Heart right ventricle (tissue), 16 donors: ENCODE measurements at places on chromosomes 12 and 14.

- no peak overlapping the region for H3K27ac ChIP-seq
- H3K4me3 ChIP-seq = no peak overlapping the region
- H3K36me3 ChIP-seq = no peaks in the 10 kb centered on the region
- no peaks in the 10 kb centered on the region for H3K4me1 ChIP-seq
Measured at GRCh38 chr14:97468220-97468619, 671.0 kb downstream of the VRK1 start.

- DNase-seq = no peak
- H3K27me3 ChIP-seq = no peaks in the 10 kb centered on the region
- no peaks in the 10 kb centered on the region for H3K36me3 ChIP-seq
- no peaks in the 10 kb centered on the region for H3K4me1 ChIP-seq
- H3K27ac ChIP-seq = no peak overlapping the region
Measured at GRCh38 chr14:41859336-41859735, 252.7 kb downstream of the LRFN5 start.

DNA sequence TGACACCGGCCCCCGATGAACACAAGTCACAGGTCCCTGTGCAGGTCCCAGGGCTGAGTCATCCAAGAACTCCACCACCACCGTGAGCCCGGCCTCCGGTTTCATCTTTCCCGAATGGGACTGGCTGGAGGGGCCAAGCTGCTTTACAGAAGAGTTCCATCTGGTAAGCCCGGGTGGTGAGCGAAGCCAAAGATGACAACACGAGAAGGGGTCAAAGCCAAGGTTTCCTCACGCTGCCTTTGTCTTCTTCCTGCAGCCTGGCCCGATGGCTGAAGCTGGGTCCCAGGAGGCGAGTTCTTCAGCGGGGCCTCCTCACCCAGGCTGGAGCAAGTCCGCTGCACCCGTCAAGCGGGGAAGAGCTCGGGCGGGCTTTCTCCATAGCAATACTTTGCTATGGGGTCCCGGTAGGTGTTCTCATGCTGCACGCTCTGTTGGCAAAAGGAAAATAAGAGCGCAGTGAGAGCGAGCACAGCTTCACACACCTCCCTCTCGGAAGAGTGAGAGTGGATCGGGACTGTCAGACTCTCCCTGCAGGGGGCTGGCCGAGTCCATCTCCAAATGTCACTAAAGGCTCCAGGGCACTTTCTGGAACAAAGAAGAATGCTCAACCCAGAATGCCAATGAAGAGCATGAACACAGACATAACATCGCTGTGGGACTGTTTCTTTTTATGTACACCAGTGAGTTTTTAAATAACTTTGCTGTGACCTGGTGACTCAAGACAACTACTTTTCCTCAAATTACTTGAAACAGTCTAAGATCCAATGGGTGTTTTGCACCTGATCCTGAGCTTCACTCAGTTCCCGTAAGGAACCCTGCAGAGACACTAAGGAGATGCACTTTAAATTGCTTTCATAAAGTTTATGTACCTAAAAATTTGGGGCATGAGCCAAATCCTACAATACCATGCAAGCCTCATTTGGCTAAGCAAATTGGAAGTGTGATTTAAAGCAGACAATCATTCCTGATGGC, 20.1 kb downstream of the SPRING1 start:
- peak overlapping the region; percentile 31 for H3K4me3 ChIP-seq
- H3K4me1 ChIP-seq = peaks cover 2% of the 10 kb centered on the region
- H3K36me3 ChIP-seq = no peaks in the 10 kb centered on the region
- peak; percentile 61 for DNase-seq
- no peaks in the 10 kb centered on the region for H3K27me3 ChIP-seq

GRCh38 chr14:45526715-45527549, 273.9 kb upstream of the MIS18BP1 start:
- H3K27ac ChIP-seq = no peak overlapping the region
- H3K36me3 ChIP-seq = no peaks in the 10 kb centered on the region
- no peak overlapping the region for H3K4me3 ChIP-seq
- no peaks in the 10 kb centered on the region for H3K27me3 ChIP-seq
- peak; percentile 9 for DNase-seq

DNA sequence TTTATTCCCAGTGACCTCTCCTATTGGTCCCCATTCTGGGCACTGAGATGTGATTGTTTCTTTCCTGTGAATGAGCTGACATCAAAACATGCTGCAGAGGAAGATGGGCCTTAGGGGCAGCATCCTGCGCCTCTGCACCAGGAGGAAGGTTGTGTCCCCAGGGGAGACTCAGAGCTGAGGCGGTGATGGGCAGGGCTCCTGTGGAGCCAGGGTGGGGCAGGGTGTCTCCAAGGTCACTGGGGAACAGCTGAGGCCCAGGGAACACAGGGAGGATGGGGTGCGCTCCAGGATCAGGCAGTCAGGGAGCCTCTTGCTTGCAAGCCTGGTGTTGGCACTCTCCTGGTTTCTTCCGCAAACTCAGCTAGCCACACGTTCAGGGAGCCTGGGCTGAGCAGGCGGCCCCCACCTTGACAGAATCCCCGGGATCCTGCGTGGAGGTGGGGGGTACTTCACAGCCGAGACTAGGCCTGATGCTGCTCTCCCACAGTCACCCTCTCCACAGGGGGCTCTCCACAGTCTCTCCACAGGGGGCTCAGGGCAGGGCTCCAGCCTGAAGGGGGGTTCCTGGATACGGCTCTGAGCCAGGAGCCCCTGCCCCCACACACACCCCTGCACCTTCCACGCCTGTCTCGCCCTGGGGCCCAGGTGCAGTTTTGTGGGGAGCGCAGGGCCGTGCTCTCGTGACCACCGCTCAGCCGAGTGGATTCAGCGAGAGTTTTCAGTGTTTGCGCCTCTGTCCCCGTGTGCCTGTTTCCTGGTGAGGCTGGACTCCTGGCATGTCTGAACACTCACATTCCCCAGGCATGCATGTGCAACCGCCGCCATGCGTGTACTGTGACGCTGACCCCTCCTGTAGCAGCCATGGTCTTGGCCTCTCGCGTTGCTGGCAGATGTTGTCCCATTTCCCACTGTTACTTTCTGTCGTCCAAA, 264.7 kb downstream of the SEC23A start:
- no peak overlapping the region for H3K27ac ChIP-seq
- no peak for DNase-seq

- DNase-seq = no peak
- no peaks in the 10 kb centered on the region for H3K27me3 ChIP-seq
- H3K4me3 ChIP-seq = peak overlapping the region; percentile 62
- peaks cover 36% of the 10 kb centered on the region for H3K4me1 ChIP-seq
- no peaks in the 10 kb centered on the region for H3K36me3 ChIP-seq
Measured at GRCh38 chr14:50395448-50395847, 1.2 kb downstream of the CDKL1 start.

DNA sequence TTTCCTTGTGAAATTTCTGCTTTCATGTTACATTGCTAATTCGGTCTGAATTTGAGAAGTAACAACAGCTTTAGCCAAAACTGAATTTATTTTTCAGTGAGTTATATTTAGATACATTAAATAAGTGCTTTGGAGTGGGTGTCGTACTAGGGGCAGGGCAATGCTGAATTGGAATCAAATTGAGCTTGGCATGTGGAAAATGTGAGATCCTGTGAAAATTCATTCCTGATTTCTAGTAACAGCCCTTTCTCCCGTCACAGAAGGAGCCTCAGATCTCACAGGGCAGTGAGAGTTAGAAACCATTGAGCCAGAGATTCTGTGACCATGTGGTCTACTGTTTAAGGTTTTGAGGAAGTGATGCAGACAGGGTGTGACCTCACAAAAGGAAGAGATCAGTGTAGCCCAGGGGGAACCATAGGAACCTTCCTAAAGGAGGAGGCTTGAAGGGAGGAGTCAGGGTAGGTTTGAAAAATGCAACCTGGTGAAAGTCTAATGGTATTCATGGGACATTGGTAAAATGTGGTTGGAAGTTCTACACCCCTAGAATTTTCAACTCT, 1136.8 kb downstream of the AACS start:
- no peak overlapping the region for H3K27ac ChIP-seq
- H3K4me3 ChIP-seq = no peak overlapping the region
- DNase-seq = no peak
- no peaks in the 10 kb centered on the region for H3K4me1 ChIP-seq
- H3K36me3 ChIP-seq = no peaks in the 10 kb centered on the region

- no peak for DNase-seq
- H3K4me1 ChIP-seq = peaks cover 20% of the 10 kb centered on the region
- H3K36me3 ChIP-seq = no peaks in the 10 kb centered on the region
- no peak overlapping the region for H3K27ac ChIP-seq
Measured at GRCh38 chr12:56114084-56114483, 2.3 kb upstream of the RPL41 start.

DNA sequence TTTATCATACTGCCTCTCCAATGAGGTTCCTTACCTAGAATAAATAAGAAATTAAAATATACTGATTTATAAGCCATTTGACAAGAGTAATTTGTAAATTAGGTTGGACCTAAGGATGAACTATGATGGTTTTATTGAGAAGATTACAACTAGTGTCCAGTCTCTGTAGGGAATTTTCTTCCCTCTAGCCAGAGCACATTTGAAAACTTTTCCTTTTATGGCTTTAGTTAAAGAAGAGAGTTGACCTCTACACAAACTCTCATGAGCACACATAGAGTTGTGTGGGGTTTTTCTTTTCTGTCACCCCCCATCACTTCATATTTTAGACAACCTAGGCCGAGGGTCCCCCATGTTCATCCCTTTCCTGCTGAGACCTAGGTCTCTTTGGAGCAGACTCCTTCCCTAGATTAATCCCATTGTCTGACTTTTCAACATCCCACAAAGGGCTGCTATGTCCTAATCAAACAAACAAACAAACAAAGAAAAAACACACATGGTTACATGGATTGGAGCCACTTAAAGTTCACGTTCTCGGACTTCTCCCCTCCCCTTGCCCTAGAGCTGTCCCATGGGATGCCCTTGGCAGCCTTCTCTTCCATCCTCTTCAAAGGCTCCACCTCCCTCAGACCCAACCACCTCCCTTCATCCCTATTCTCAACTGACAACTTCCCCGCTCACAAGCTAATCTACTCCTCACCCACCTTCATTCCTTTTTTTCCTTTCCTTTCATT, 40.7 kb downstream of the GPR135 start:
- DNase-seq = peak; percentile 73
- H3K27me3 ChIP-seq = no peaks in the 10 kb centered on the region
- H3K36me3 ChIP-seq = no peaks in the 10 kb centered on the region
- peak overlapping the region; percentile 74 for H3K27ac ChIP-seq
- peaks cover 44% of the 10 kb centered on the region for H3K4me1 ChIP-seq

DNA sequence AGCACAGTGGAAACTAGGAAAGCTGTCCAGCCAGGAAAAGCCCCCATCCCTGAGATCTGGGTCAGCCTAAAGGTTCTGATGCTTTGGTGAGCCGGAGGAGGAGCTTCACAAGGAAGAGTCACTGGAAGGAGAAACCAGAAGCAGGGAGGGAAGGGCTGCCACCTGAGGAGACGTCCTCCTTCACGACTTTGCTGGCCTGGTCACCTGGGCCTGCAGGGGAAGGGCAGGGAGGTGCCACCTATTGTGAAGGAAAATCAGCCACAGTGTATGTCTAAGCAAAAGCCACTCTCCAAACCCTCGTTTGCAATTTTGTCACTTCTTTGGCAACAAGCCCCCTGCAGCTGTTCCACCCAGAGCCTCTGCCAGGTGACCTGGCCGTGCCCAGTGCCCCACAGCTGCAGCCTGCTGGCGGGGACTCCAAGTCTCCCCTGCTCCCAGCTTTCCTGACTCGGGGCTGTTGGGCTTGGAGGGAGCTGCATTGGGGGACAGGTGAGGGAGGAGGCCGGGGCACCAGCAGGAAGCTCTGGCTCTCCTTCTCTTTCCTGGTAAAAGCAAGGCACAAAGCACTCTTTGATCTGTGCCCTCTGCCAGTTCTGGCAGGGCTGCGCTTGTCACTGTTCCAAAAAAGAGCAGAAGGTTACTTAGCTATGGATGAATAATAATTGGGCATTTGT, 120.9 kb upstream of the BCL2L14 start:
- no peak overlapping the region for H3K27ac ChIP-seq
- no peak overlapping the region for H3K4me3 ChIP-seq
- no peaks in the 10 kb centered on the region for H3K4me1 ChIP-seq
- H3K36me3 ChIP-seq = no peaks in the 10 kb centered on the region
- H3K27me3 ChIP-seq = no peaks in the 10 kb centered on the region
- DNase-seq = no peak

- peaks cover 99% of the 10 kb centered on the region for H3K27me3 ChIP-seq
- H3K27ac ChIP-seq = no peak overlapping the region
- peak overlapping the region; percentile 36 for H3K4me3 ChIP-seq
- DNase-seq = no peak
- H3K4me1 ChIP-seq = peaks cover 32% of the 10 kb centered on the region
- H3K36me3 ChIP-seq = no peaks in the 10 kb centered on the region
Measured at GRCh38 chr14:60647081-60647836, 2.0 kb downstream of the SIX1 start.

DNA sequence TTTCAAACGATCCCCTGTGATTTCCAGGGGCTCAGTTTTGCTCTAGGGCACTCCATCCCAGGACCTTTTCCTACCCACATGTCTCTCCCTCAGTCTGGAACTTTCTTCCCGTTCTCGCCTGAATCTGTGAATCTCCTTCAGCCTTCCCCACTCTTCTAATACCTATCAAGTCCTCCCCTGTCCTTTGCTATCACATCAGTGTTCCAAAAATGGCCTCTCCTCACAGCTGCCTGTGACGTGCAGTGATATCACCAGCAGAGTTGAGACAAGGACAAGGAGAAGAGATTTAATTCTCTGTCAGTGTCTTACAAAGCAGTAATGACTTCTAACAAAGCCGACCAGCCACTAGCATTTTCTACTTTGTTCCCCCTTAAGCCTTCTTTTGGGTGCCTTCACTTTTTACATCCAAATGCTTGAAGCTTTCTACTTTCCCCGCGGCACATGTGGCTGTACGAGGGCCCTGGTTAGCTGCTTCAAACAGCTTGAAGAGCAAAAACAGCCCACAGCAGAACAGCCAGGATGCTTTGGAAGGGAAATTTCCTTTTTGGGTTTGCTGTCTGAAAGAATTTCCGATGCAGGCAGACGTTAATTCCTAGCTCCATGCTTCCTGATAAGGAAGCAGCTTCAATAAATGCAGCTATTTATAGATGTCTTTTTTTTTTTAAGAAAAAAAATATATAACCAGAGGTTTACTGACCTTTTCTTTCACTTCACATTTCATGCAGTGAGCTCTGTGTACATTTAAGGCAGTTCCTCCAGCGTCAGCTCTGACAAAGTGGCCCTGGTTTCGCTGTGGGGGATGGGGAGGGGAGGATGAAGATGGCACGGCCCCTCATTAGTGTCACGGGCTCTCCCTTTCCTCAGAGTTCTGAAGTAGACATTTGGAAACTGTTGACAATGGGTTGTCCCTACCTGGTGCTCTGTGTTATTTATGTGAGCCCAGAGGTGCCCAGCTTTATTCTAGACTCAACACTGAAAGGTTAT, 109.3 kb downstream of the ETV6 start:
- no peaks in the 10 kb centered on the region for H3K36me3 ChIP-seq
- H3K4me3 ChIP-seq = no peak overlapping the region
- no peak for DNase-seq
- H3K27ac ChIP-seq = peak overlapping the region; percentile 74
- no peaks in the 10 kb centered on the region for H3K27me3 ChIP-seq
